ENCODE measurements at places on chromosomes 4 and X.

DNA sequence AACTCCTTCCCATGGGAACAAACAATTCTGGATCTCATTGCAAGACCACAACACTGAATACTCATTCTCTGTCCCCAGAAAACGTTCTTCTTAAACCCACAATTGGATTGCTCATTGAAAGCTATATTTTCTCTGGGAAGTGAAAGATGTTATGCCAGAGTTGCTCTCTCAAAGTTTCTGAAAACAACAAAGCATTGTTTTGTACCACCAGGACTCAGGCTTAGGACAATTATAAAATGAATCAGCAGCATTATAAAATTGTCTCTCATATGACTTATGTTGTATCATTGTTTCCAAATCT, 26.5 kb downstream of the TFDP3 start:
- no peak for DNase-seq

GRCh38 chr4:153635846-153636245, 48.2 kb upstream of the TLR2 start:
- no peak for DNase-seq

DNA sequence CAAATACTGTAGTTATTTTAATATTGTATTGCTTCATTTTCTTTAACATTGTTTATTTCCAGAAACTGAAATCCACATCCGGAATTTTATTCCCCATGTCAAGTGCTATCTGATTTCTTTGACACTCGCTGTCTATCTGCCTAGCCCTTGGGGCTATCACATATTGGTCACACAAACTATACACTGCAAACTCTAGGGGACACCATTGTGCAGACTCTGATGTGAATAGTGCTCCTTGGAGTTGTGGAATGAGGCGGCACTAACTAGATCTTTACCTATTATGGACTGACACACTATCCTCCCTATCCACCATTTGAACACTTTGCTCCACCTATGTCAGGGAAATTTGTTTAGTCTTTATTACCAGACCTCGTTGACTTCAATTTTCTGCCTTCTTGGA, 534.5 kb downstream of the GLUD2 start:
- DNase-seq, result no peak

DNA sequence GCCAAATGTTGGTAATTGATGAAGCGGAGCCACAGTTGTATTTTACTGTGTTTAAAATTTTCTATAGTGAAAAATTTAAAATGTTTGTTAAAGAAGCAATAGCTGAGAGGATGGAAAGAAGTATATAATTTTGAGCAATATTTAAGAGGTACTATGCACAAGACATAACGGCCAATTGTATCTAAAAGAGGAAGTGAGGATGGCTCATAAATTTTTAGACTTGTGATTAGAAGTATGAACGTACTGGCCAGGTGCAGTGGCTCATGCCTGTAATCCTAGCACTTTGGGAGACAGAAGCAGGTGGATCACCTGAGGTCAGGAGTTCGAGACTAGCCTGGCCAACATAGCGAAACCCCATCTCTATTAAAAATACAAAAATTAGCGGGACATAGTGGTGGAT, 12.7 kb upstream of the HHIP start:
- DNase-seq, result no peak

- peak; percentile 90 for DNase-seq
Measured at GRCh38 chr4:125434136-125434535, 119.4 kb downstream of the FAT4 start.

GRCh38 chr4:11074581-11075241, 354.0 kb downstream of the HS3ST1 start:
- DNase-seq, result no peak

DNA sequence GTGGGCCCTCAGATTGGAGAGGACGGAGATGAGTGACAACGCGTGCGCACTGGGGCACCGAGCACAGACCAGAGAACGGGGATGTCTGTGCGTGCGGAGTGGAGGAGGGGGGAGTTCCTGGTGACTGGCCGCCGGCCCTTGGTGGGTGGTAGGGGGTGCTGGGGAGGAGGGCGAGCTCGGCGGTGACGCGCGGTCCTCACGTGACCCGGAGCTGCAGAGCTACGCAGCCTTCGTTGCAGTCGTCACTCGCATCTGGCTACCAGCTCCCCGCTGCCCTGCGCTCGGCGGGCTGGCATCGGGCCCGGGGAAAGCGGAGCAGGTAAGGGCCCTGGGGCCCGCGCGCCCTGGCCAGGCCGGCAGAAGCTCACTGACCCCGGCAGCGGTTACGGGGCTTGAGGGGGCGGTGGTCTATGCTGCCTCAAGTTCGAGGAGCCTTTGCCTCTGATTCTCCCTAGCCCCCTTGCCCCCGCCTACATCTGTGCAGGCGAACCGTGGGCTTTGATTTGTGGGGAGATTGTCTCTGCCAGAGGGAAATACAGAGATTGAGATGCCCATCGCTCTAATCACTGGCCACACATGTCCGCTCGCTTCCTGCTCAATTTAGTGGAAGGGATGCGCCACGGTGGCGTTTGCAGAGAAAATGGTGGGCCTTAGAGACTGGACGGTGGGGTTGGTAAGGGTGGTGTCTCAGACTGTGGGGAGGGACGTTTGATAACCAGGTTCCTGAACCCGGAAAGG, at the start of gene ARMCX4:
Gene ARMCX4, plus strand, starts transcription at position 245 of the 738 bp plus-strand sequence. CDS start 3,134 bp downstream, outside the sequence.
- peak; percentile 45 for DNase-seq

- DNase-seq, result no peak
Measured at GRCh38 chr4:101276661-101277060, 70.7 kb downstream of the PPP3CA start.

GRCh38 chr4:23788027-23788426, 101.8 kb downstream of the PPARGC1A start:
- DNase-seq, result no peak

- DNase-seq, result no peak
Measured at GRCh38 chr4:68951078-68951805, at the start of gene UGT2A3. UGT2A3 (minus strand) TSS chr4:68951804; CDS start chr4:68951760, 44 bp downstream.

- no peak for DNase-seq
Measured at GRCh38 chrX:68912113-68912512, 83.3 kb downstream of the EFNB1 start.

- DNase-seq, result peak; percentile 2
Measured at GRCh38 chr4:88457307-88458103, 586 bp downstream of the HERC5 start.

DNA sequence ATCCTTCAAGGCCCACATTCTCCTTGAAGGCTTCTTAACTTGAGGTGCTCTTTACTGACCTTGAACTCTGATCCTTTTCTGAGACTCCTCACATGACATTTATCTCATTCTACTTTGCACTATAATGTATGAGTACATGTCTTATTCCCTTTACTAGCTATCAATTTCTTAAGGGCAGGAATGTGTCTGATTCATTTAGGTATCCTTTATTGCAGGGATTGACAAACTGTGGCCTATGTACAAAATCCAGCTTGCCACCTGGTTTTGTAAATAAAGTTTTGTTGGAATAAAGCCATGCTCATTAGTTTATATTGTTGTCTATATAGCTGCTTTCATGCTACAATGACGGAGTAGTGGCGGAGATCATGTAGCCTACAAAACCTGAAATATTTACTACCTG, 36.7 kb downstream of the SLC4A4 start:
- no peak for DNase-seq

DNA sequence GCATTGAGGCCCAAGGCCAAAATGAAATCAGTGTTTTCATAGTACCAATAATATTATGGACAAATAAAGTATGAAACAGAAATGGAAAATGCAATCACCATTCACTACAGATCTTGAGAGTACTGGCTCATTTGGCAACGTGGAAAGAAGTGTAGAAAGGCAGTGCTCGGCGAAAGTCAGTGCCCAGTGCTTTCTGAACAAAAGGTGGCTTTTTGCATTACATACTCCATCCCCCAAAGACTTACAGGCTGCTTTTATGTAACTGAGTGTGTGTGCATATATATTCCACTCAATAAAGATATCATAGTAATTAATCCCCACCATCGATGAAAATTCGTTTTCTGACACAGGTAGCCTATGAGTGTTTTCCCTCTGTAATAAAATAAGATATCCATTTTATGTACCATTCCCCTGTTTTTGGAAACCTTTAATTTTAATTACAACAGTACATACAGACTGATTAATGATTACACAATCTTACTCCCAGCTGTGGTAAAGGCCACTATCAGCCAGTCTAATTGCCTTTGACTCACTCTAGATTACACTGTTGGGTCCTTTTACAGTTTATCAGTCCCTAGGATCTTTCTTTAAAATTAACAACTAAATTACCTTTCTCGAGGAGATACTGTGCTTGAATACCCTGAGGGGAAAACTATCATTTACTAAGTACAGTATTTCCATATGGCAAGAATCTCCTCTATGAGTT, 65.9 kb downstream of the MAD2L1 start:
- no peak for DNase-seq

DNA sequence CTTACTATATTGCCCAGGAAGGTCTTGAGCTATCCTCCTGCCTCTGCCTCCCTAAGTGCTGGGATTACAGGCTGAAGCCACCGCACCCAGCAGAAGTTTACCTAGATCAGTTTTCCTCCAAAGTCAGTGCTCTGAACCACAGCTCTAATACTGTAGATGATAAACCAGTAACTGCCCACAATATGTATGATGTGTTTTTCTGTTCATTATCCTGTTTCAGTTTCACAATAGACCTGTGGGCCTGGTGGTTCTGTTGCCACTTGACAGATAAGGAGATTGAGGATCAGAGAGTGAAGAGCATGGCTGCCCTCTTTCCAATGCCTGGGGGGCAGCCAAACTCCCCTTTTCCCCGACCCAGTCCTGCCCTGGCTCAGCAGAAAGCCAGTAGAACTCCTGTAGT, 87.0 kb downstream of the EFNB1 start:
- no peak for DNase-seq

- DNase-seq, result no peak
Measured at GRCh38 chr4:139892973-139893736, 227.5 kb downstream of the MGST2 start.

DNA sequence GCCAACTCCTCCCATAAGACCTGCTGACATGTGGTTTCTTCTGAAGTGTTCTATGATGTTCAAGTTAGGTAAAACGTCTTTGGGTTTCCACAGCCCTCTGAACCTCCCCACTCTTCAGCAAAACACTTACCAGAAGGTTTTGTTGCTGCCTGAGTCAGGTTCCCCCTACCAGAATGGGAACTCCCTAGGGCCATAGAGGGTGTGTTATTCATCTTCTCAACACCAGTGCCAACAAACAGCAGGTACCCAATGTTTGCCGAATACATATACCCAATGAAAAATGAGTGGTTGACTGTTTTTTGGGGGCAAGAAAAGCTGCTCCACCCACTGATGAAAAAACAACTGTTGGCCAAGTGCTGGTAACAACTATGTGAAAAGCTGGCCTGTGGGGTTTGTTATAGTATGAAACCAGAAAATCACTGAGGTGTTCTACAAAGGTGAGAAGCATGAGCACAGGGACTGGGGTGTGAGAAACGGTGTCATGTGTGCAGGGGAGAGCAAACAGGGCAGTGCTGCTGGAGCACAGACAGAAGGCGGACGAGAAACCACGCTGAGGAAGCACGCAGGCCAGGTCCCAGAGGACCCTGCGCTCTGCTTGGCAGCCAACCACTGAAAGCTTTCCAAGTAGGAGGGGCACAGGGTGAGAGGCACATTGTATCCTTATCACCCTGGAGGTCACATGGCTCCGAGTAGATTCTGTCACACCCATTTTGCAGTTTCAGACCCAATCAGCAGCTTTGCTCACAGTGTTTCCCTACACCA, 28.8 kb downstream of the ATP8A1 start:
- DNase-seq, result no peak

All from AG10803 (cell line).